ENCODE measurements at places on chromosomes 5 and 9.

DNA sequence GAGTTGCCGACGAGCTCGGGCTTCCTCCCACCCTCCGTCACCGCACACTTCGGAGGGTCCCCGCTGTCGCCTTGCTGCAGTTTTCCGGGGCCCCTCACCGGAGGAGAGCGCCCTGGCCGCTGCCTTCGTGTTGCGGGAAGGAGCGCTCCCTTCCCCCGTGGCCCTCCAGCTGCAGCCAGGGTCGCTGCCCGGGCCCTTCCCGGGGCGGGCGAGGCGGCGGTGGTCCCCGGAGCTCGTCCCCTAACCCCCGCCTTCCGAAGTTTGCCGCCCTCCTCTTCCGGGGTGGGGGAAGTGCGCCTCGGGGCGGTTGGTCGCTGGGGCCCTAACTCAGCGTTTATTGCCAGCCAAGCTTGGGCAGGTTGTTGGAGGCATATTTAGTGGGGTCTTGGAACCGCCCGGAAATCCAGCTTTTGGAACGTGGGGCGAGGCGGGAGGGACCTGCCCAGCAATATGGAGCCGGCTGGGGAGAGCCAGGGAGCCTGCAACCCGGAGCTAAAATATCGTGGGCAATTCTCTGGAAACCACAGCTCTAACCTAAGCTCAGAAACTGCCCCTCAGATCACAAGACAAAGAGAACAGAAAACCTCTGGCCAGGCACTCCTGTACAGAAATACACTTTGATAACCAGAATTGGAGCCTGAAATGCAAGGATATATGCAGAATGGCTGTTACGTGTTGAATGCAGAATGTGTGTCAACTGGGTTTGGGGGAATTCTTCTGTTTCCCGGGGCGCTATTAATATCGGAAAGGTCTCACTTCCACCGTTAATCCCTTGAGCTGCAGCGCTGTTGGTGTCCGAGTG is 890 bp downstream of the PIK3R1 start:
- peak; percentile 67 for DNase-seq

GRCh38 chr5:114447084-114447773 is 85.4 kb downstream of the KCNN2 start:
- DNase-seq, result no peak

DNA sequence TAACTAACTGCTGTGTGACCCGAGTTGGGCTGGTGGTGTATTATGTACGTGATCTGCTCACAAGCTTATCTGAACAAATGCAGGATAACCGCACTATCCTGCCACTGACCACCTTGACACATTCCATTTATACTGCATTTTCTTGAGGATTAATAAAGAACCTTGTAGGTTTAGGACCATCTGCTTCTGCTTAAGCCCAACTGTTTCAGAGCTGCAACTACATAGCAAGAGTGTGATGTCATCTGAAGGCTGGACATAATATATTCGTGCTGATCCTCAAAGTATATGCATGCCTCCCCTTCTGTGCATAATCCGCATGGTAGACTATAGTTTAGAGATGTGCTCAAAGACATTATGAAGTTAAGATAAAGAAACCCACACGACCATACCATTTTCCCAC is 435.9 kb downstream of the BNC2 start:
- no peak for DNase-seq

- no peak for DNase-seq
Observed at GRCh38 chr5:98573834-98574320, 199.6 kb upstream of the RGMB start.

DNA sequence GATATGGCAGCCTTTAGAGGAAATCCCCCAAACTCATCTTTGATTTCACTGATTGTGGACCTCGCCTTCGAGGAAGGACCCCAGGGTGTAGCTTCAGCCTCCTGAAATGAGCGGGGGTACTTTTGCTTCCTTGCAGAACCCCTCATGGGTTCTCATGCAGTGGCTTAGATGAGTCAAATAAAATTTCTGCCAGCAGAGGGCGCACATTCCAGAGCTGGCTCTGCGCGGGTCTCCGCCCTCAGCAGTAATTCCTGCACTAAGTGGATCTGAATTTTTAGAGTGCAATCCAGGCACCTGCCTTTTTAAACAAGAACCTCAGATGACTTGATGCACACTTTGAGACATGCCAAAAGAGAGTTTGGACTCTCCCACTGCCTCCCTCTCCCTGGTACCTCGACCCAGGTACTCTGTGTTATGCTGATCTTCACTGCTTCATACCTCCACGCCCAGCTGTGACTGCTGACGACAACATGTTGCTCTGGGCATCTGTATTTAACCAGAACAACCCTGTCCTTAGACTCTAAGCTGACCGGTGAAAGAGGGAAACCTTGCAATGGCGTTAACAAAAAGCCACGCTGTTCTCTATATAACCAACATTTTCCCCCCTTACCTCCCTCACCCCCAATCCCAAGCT is 7.3 kb downstream of the EGFLAM start:
- DNase-seq, result no peak

GRCh38 chr9:102631559-102631958 is 363.6 kb upstream of the CYLC2 start:
- DNase-seq, result no peak

- DNase-seq, result no peak
Observed at GRCh38 chr5:148938522-148938882, 112.1 kb downstream of the ADRB2 start.

- no peak for DNase-seq
Observed at GRCh38 chr9:117734523-117735314, 30.5 kb downstream of the TLR4 start.

- DNase-seq, result no peak
Observed at GRCh38 chr5:159098603-159099436, 896 bp downstream of the EBF1 start.

DNA sequence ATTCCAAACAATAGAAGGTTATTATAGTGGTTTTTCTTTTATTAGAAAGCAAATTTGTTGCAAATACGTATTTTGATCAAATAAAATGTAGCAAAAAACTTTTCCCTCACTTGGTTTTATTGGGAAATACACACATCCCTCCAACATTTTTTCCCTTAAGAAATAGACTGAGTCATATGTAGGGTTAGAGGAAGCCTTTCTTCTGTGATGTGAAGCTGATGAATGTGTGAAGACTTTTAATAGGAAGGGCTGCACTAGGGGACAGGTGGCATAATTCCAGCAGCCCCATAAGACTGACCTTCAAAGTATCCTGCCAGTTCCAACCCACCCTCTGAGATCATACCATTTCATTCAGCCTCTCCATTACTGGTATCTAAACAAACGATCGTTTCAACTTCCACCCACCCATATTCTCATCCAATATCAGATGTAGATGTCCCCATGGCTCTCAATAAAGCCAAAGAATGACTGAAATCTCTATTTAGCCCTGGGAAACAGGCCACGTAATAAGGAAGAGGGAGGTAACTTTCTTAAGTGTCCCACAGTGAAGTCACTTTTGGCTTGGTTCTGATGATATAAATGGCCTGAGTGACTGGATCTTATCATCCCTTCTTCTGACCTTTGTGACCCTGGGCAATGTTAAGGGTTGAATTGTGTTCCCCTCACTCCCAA is 64.7 kb upstream of the LPAR1 start:
- DNase-seq, result no peak

DNA sequence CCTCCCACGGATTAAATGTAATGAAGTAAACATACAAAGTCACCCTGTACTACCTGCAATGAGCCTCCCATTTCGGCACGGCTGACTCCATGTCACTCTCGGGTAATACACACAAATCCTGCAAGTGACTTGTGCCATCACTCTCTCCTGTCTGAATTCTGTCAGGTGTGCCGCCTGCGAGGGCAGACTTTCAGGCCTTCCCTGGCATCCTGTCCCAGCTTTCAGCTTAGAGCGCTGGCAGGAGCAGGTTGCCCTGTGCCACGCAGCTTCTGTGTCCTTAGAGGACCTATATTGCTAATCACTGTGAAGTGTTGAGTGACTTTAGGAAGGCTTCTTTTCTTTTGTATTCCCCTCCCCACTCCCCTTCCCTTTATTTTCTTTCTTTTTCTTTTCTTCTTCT is 25.8 kb upstream of the S1PR3 start:
- DNase-seq, result no peak

DNA sequence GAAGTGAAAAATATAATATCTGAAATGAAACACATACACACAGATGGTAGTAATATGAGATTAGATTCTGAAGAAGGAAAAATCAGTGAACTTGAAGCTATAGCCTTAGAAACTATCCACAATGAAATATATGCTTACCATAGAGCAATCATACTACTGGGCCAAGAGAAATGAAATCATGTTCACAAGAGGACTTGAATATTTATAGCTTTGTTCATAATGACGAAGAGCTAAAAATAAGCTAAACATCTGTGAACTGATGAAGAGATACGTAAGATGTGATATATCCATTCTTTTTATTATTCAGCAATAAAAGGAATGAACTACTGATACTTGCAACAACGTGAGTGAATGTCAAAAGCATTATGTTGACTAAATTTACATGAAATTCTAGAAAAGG is 92.6 kb upstream of the ALDH1B1 start:
- no peak for DNase-seq

DNA sequence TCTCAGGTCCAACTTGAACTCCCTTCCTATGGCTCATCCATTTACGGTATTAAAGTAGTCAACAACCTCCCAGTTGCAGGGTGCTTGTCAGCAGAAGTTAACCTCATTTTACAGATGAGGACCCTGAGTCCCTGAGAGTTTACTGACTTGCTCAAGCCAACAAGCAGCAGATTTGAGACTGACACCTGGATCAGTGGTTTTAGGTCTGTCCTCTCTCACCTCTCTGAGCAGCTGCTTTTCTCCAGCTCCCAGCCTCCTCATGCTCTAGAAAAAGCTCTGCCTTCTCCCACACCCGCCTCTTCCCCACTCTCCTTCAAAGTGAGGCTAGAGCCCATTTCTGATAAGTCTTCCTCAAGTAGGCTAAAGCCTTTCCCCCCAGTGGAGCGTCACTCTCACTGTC is 56.4 kb downstream of the GABBR2 start:
- DNase-seq, result no peak

DNA sequence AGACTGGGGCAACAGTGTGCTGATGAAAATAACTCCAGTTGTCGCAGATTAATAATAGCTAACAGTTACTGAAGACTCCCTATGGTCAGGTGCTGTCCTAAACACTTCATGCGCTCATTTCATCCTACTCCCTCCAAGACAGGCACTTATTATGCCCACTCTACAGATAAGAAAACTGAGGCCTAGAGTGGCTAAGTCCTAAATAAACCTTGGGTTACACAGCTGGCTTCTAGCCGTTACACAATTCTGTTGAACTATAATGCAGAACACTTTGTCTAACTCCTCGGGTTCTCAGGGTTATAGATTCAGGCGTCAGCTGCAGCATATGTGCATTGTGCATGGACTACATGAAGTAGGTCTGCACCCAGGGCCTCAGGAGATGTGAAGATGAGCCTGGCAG is 103.9 kb downstream of the DAPK1 start:
- DNase-seq, result no peak

DNA sequence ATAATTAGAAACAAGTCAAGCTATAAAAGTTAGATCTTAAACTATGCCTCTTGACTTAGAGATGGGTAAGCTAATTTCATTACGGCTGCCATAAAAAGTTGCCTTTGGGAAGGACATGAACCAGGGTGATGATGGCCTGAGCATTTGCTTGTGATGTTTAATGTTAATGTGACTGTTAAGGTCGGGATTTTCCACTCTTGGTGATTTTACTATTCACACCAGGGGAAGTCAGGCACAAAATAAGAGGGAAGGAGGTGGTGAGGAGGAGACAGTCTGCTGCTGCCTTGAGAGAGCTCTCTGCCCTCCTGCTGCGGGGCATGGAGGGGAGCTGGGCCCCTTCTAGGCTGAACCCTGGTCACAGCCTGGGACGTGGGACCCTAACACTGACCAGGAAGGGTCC is 34.4 kb downstream of the AHRR start:
- DNase-seq, result no peak
